Progenitor cell of endocrine pancreas (in vitro differentiated cells): ENCODE measurements at places on chromosomes 1 and 21.

DNA sequence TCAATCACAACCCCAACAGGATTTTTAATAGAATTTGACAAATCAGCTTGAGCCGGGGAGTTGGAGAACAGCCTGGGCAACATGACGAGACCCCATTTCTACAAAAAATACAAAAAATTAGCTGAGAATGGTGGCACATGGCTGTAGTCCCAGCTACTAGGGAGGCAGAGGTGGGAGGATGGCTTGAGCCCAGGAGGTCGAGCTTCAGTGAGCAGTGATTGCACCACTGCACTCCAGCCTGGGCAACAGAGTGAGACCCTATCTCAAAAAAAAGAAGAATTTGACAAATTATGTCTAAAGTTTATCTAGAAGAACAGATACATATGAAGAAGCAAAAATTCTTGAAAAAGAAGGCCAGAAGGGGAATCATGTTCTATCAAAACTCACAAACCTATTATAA, 43.2 kb downstream of the FRRS1 start:
- no peaks in the 10 kb centered on the region for H3K27me3 ChIP-seq
- no peak overlapping the region for H3K4me3 ChIP-seq
- DNase-seq: no peak
- H3K4me1 ChIP-seq: no peaks in the 10 kb centered on the region
- H3K36me3 ChIP-seq: no peaks in the 10 kb centered on the region

GRCh38 chr1:167484726-167485502, 33.4 kb downstream of the CD247 start:
- peaks cover 13% of the 10 kb centered on the region for H3K27me3 ChIP-seq
- no peak for DNase-seq
- no peaks in the 10 kb centered on the region for H3K36me3 ChIP-seq

DNA sequence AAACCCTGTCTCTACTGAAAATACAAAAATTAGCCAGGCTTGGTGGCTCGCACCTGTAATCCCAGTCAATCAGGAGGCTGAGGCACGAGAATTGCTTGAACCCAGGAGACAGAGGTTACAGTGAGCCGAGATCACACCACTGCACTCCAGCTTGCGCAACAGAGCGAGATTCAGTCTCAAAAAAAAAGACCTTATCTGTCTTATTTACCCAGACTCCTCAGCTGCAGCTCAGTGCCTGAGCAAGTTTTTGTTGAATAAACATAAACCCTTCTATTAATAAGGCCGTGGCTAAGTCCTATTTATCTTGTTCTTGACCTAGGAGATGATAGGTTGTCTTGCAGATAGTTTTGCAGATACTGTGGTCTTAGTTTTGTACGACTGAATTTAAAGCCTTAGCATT, 136.4 kb upstream of the TMEM51 start:
- H3K4me1 ChIP-seq: peaks cover 2% of the 10 kb centered on the region
- no peak overlapping the region for H3K4me3 ChIP-seq
- H3K27ac ChIP-seq: no peak overlapping the region
- H3K27me3 ChIP-seq: no peaks in the 10 kb centered on the region

- H3K36me3 ChIP-seq: no peaks in the 10 kb centered on the region
- no peaks in the 10 kb centered on the region for H3K4me1 ChIP-seq
- H3K4me3 ChIP-seq: no peak overlapping the region
- no peak overlapping the region for H3K27ac ChIP-seq
Measured at GRCh38 chr21:25501996-25502665, 105.2 kb downstream of the MRPL39 start.

GRCh38 chr1:99397029-99397428, 132.7 kb downstream of the PLPPR4 start:
- H3K36me3 ChIP-seq: no peaks in the 10 kb centered on the region
- DNase-seq: no peak
- no peaks in the 10 kb centered on the region for H3K27me3 ChIP-seq
- H3K4me3 ChIP-seq: no peak overlapping the region

DNA sequence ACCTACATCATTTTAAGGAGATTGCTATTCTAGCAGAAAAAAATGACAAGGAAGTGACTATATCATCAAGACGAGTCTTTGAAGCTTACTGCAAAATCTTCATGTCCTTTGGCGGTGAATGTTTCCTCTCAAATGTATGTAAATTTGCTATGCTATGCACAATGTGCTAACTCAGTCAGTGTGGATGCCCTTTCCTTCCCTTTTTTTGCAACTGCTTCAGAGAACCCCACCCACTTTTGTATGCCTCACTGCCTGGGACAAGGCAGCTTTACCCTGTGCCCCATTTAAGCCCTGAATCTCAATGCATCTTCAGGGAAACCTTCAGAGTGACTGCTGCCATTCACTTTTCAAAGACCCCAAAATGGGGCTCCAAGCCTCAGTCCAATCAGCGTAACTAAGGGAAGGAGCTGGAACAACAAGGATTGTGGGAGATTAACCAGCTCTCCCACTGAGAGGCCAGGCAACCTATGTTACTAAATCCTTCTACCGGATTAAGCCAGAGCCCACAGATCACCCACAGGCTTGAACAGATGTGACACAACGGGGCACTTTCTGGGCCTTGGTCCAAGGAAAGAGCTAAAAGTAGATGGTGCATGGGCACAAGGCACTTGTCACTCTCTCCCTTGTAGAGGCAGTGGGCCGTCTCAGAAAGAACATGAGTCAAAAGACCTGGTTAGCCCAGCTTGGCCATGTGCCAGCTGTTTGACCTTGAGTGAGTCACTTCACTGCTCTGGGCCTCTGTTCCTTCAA, 154.4 kb downstream of the PLPP3 start:
- H3K27me3 ChIP-seq: no peaks in the 10 kb centered on the region
- H3K27ac ChIP-seq: no peak overlapping the region
- H3K4me3 ChIP-seq: no peak overlapping the region

GRCh38 chr1:202213361-202214088, 19.9 kb downstream of the LGR6 start:
- H3K27ac ChIP-seq: no peak overlapping the region
- peaks cover 5% of the 10 kb centered on the region for H3K4me1 ChIP-seq
- H3K36me3 ChIP-seq: no peaks in the 10 kb centered on the region

DNA sequence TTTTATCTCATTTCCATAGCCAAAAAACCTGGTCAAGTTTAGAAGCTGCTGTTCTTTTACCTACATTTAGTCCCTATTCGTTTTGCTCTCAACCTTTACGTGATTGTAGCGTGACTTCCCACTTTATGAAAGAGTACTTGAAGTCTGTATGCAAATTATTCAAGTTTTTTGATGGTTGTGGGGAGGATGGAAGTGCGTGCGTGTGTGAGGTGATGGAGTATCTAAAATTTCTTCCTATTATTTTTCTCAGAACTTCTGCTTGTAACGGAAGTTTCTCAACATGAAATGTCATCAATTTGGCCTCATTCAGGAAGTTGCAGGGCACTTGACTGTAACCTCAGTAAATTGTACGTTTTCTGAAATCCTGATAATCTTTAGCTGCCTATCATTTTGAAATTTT, 64.0 kb downstream of the SAMSN1 start:
- no peaks in the 10 kb centered on the region for H3K36me3 ChIP-seq
- H3K27ac ChIP-seq: no peak overlapping the region
- no peak overlapping the region for H3K4me3 ChIP-seq
- no peaks in the 10 kb centered on the region for H3K27me3 ChIP-seq

DNA sequence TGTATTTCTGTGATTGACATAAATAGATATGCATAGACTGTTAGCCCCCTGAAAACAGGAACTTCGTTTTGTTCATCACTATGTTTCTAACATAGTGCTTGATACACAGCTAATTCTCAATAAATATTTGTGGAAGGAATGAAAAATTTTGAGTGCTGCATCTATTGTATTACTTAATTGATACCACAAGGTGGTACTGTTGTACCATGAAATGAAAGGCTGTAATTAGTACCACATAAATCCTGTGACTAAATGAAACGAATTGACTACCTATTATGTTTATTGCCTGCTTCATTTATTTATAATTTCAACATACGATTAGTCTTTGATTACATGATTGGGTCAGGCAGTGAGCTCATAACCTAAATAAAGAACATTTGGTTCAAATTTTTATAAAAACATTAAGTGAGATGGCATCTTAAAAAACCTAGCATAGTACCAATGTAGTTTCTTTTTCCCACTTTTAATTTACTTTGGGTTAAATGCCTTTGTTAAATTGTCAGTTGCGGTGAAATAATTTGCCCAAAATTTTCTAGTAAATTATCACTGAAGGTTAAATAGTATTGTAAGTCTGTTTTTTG, 15.0 kb upstream of the TGFB2 start:
- no peak overlapping the region for H3K27ac ChIP-seq
- H3K27me3 ChIP-seq: no peaks in the 10 kb centered on the region
- DNase-seq: no peak
- no peaks in the 10 kb centered on the region for H3K4me1 ChIP-seq

DNA sequence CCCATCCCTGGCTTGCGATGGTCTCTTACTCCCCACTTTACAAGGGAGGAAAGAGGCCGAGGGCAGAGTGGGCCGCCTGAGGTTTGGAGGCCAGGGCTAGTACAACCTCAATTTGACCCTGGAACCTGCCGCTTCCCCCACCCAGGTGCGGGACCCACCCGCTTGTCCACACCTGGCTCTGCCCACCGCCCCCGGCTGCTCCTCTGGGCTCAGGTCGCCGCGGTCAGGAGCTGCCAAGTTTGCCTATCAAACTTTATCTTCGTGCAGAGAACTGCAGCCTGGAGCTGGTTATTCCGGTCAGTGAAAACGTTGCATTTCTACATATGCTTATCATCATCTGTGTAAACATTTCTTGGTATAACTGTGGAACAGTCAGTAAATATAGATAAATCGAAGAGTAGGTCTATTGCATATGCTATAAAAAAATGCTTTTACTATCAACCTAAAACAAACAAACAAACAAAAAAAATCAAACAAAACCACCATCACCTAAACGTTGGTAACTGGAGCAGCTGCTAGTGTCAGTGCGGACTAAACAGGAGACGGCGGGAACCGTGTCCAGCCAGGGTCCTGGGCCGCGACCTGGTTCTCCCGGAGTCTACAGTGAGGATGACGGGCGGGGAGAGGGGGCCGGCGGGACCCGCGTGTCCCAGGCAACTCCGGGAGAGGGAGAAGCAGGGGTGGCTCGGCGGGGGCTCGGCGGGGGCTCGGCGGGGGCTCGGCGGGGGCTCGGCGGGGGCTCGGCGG, 906 bp upstream of the ADARB1 start:
- H3K4me3 ChIP-seq: peak overlapping the region; percentile 93
- no peaks in the 10 kb centered on the region for H3K36me3 ChIP-seq
- H3K27ac ChIP-seq: peak overlapping the region; percentile 98
- DNase-seq: peak; percentile 43
- peaks cover 21% of the 10 kb centered on the region for H3K27me3 ChIP-seq

GRCh38 chr1:56964349-56965017, 1.3 kb downstream of the C8B start:
- H3K27me3 ChIP-seq: no peaks in the 10 kb centered on the region
- DNase-seq: no peak
- no peak overlapping the region for H3K4me3 ChIP-seq

DNA sequence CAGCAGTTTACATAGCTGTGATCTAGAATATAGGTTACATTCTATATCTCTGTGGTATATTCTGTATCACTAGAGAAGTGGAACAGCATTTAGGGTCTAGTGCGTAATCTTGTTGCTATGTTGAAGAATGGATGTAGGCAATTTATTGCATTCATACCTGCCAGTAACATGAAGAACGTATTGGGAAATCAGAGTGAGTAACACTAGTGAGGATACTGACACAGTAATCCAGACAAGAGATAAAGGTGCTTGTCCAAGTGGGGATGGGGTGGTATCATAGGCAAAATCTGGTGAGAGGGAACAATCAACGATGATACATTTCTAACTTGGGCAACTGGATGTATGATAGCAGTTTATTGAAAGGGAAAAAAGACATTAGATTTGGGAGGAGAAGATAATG, 9.8 kb downstream of the PPP2R5A start:
- H3K36me3 ChIP-seq: peaks cover 4% of the 10 kb centered on the region
- no peaks in the 10 kb centered on the region for H3K27me3 ChIP-seq
- H3K27ac ChIP-seq: peak overlapping the region; percentile 0
- no peak for DNase-seq
- H3K4me1 ChIP-seq: peaks cover 26% of the 10 kb centered on the region

- no peak overlapping the region for H3K4me3 ChIP-seq
- H3K27ac ChIP-seq: no peak overlapping the region
- no peak for DNase-seq
- peaks cover 6% of the 10 kb centered on the region for H3K27me3 ChIP-seq
Measured at GRCh38 chr21:34926803-34927467, 122.2 kb downstream of the RUNX1 start.

GRCh38 chr1:93991271-93991670, 82.0 kb upstream of the GCLM start:
- no peak for DNase-seq
- H3K27me3 ChIP-seq: peaks cover 40% of the 10 kb centered on the region
- H3K4me1 ChIP-seq: peaks cover 5% of the 10 kb centered on the region
- no peaks in the 10 kb centered on the region for H3K36me3 ChIP-seq
- H3K4me3 ChIP-seq: no peak overlapping the region
- no peak overlapping the region for H3K27ac ChIP-seq

GRCh38 chr1:2091611-2092604, 41.7 kb downstream of the PRKCZ start:
- H3K27ac ChIP-seq: peak overlapping the region; percentile 25
- peaks cover 4% of the 10 kb centered on the region for H3K36me3 ChIP-seq
- H3K27me3 ChIP-seq: no peaks in the 10 kb centered on the region

GRCh38 chr1:147773215-147773715, 12.9 kb upstream of the GJA5 start:
- no peak overlapping the region for H3K4me3 ChIP-seq
- no peak overlapping the region for H3K27ac ChIP-seq
- H3K36me3 ChIP-seq: no peaks in the 10 kb centered on the region

DNA sequence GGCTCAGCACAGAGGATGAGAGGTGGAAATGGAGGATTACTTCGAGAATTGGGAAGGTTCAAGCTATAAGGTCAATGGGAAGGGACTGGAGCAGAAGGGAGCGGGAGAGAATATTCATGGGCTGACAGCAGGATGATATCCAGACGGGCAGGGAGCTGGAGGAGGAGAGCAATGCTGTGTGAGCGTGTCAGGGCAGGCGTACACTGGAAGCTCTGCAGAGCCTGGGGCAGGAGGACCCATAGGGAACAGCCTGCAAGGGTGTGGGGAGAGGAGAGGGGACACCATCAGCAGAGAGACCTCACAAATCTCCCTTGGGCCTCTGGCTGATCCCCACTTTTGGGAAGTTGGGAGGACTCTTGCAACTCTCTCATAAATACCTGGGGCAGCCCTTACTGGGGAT, 13.7 kb downstream of the CSF1 start:
- H3K36me3 ChIP-seq: no peaks in the 10 kb centered on the region
- H3K4me3 ChIP-seq: no peak overlapping the region
- peaks cover under 1% of the 10 kb centered on the region for H3K4me1 ChIP-seq
- no peak overlapping the region for H3K27ac ChIP-seq

DNA sequence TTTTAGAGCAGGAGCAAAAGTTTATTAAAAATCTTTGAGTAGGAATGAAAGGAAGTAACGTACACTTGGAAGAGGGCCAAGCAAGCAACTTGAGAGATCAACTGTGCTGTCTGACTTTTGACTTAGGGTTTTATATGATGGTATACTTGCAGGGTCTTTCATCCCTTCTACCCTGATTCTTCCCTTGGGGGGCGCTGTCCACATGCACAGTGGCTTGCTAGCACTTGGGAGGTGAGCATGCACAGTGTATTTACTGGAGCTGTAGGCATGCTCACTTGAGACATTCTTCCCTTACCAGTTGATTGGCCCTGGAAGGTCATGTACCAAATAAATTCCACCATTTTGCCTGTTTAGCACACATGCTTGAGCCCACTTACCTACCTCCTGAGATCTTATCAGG, 1001.3 kb upstream of the ADGRL2 start:
- DNase-seq: no peak
- H3K27me3 ChIP-seq: no peaks in the 10 kb centered on the region
- H3K4me3 ChIP-seq: no peak overlapping the region
- H3K27ac ChIP-seq: no peak overlapping the region
- H3K4me1 ChIP-seq: peaks cover 3% of the 10 kb centered on the region
